ENCODE measurements at places on chromosomes 4 and X.

DNA sequence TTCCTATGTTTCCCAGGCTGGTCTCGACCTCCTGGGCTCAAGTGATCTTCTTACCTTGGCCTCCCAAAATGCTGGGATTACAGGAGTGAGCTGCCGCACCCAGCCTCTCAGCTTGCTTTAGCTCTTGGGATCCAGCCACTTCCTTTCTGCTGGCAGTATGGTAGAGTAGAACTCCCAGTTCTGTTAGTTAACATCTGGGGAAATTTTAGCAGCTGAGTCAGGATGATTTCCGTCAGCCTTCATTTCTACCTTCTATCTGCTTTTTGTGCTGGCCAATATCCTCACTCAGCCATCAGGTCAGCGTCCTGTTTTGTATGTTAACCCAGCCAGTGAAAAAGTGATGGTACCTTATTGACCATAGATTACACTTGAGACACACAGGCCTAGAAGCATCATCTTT lies 59.3 kb upstream of the GPC4 start:
- DNase-seq, result no peak

GRCh38 chr4:158181906-158182305 lies 9.1 kb upstream of the GASK1B start:
- no peak for DNase-seq

DNA sequence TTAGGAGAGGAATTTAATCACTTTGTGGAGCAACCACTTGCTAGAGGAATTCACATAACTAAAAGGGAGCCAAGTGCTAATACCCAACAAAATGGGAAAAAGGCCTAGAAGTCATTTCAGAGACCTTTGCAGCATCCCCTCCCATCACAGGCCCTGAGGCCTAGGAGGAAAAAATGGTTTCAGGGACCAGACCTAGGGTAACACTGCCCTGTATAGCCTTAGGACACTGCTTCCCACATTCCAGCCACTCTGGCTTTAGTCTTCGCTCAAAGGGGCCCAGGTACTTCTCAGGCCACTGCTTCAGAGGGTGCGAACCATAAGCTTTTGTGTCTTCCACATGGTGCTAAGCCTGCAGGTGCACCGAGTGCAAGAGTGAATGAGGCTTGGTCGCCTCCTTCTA lies 19.1 kb downstream of the SPANXN2 start:
- DNase-seq, result no peak

DNA sequence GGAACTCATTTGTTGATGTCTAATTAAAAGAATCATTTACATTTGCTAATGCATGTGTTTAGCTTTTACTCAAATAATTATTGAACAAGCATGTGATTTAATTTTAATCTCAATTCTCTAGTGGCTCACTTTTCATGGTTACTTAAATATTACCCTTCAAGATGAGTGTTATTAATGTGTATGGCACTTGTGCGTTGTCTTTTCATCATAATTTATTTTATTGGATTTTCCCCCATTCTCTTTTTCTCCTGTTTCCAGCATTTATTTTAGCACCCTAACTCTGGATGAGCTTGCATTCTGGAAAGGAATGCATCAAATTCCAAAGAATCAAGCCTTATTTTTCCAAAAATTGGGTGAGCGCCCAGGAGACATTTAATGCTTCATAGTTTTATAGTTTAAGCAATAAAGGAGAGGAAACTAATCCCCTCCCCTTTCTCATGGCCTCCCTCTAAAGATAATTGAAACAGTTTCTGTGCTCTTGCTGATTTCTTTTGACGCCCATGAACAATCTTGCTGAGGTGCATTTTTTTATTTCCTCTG lies 191.1 kb upstream of the FAT4 start:
- no peak for DNase-seq

GRCh38 chrX:21990832-21991231 lies 41.3 kb upstream of the PHEX start:
- DNase-seq, result no peak

DNA sequence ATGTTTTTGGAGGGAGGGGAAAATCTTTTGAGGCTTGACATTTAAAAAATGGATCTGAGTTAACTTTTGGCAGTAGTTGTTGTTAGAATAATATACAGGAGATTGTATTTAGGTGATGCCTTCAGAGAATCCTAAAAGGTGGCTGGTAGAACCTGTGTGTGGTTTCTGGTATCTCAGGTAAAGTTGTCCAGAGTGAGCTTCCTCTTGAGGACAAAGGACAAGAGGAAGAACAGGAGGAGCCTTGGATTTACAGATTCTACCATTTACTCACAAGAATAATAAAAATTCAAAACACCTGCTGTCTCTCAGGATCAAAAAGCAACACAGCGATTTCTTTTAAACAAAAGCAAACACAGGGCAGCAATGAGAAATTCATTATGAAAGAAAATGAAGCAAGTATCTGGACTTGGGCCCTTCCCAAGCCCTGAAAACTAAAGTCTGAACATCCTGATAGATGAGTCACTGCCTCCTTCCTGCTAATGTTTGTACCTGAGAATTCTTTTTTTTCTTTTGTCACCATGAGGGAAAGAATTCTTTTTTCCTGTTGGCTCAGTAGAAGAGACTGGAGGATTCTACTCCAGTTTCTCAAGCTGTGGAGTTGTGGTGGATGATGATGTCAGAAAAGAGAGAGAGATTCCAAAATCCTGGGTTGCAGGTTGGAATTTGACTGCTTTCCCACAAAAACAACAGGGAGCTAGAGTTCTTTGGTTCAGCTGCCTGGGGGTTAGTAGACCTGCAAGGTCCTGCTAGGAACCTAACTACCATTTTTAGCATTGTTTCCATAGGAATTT lies 31.5 kb upstream of the RAPGEF2 start:
- DNase-seq, result no peak

Measured in T47D (cell line).